ENCODE measurements at places on chromosomes 4 and X.

- no peak for DNase-seq
Measured at GRCh38 chr4:82851885-82852750, 38.8 kb downstream of the SEC31A start.

DNA sequence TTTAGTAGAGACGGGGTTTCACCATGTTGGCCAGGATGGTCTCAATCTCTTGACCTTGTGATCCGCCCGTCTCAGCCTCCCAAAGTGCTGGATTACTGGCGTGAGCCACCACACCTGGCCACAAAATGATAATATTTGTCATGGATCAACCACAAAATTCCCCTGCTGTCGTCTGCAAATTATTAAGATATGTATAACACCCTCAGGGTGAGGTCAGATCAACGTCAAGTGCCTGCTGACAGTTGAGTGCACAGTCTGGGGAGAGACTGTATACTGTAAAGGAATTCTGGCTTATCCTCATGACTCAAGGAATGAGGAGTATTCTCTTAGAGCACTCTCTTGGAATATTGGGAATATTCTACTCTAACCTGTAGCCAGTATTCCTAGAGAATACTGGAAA, 11.2 kb downstream of the EPGN start:
- no peak for DNase-seq

- DNase-seq, result no peak
Measured at GRCh38 chrX:20432048-20432447, 165.3 kb upstream of the RPS6KA3 start.

DNA sequence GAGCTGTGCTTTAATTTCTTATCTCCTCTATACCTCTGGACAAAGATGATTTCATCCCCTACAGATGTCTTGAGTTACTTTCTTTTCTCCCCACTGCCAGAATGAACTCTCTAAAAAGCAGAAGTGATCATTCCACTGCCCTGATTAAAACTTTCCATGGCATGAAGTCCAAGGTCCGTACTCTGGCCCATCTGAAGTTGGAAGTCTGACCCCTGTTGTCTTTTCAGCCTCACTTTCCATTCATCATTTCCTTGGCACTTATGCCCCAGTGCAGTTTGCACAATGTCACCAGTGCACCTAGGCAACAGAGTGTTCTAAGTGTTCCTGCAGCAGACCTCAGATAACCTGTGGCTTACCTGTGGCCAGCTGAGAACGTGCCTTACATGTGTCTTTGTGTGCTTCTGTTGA, 242.4 kb downstream of the FRAS1 start:
- DNase-seq, result no peak

- peak; percentile 10 for DNase-seq
Measured at GRCh38 chrX:110462957-110463356, 104.3 kb downstream of the RTL9 start.

- DNase-seq, result no peak
Measured at GRCh38 chr4:85358831-85359230, 116.1 kb upstream of the ARHGAP24 start.

DNA sequence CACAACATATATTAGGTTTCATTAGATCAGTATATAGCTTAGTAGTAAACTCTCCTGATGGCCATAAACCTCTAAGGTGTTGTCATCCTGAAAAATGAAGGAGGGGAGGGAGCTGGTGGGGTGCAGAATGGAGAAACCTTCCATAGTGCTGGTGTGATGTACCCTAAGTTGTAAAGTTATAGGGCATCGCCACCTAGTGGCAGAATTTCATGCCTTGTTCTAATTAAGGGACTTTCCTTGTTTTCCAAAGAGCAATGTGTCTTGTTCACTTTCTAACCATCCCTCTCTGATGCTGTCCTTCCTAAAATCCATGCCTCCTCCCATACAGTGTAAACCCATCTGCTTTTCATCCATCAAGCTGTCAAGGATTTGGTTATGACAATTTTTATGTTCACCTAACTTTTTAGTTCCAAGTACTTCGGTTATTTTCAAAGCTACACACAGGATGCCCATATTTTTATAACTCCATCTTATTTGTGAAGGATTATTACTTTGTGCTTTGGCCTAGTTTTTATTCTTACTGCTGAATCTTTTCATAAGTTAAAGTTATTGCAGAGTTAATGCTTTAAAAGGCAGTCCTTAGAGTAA, 4.5 kb downstream of the NBDY start:
- DNase-seq, result peak; percentile 4

DNA sequence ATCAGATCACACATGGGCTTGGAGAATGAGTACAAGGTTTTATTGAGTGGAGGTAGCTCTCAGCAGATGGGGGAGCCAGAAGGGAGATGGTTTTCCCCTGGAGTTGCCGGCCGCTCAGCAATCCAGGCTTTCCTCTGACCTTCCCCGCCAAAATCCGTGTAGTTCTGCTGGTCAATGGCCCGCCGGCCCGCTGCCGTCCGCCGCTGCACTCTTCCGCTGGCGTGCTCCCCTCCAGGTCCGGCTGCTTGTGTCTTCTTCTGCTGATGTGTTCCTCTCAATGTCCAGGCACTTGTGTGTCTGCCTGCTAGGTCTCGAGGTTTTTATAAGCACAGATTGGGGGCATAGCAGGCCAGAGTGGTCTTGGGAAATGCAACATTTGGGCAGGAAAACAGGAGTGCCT, 14.4 kb upstream of the MXRA5 start:
- DNase-seq, result no peak

- no peak for DNase-seq
Measured at GRCh38 chr4:1793496-1793840, 375 bp downstream of the FGFR3 start.

- DNase-seq, result peak; percentile 8
Measured at GRCh38 chrX:76555816-76556215, 128.3 kb downstream of the MAGEE1 start.

DNA sequence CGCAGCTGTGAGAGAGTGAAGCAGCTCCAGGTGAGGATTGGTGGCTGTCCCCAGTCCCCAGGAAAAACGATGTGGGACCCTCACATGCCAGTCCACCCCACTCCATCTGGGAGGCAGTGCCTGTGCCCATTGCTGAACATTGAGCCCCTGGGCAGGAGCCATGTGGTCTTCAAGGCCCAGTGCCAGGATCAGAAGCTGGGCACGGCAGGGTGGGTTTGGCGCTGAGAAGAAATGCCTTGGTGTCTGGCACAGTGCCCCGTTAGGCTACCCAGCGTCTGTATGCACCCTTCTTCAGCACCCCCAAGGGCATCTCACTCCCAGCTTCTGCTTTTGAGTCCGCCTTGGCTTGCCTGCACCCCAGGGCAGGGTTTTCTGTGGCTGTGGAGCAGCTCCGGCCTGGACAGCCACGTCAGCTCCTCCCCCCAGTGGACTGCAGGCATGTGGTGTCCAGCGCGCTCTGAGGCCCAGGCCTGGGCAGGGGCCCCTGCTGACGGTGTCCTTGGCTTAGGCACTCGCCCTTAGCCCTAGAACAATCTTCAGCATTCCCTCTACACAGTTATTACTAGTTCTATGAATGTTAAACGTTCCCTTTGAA, 28.6 kb downstream of the RGS12 start:
- no peak for DNase-seq

- DNase-seq, result peak; percentile 6
Measured at GRCh38 chr4:73776321-73776729, 36.0 kb downstream of the CXCL8 start.

GRCh38 chr4:153481478-153481877, 15.3 kb downstream of the TMEM131L start:
- no peak for DNase-seq

GRCh38 chrX:115622534-115622933, 61.6 kb downstream of the PLS3 start:
- no peak for DNase-seq

GRCh38 chr4:475962-476361, 23.0 kb downstream of the ZNF721 start:
- no peak for DNase-seq

DNA sequence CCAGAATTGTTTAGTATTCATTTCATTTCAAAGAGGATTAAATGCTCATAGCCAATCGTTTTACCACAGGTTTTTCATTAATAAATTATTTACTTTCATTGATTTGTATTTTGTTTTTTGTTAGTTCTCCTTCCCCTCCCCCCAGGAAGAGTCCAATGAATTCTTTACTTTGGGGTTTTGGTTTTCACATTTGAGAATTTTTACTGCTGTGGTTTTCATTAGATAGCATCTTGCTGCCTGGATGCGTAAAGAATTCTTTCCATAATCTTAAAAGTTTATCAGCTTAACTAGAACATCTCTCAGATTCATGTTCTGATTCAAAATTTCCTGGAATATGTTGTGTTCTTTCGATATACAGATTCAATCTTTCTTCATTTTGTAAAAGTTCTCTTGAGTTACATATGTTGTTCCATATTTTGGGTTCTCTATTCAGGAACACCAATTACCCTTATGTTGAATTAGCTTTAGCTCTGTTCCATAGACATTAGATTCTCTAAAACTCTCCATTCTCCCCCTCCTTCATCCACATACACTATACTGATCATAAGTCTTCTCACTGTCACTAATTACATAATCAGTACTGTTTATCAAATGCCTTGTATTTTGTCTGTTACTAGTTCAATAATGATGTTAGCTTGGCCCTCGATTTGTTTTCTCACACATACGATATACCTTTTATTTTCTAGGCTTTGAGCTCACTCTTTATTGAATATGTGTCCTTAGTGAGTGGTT, 184.4 kb downstream of the CAMK2D start:
- no peak for DNase-seq

- no peak for DNase-seq
Measured at GRCh38 chrX:69107231-69107739, 58.0 kb downstream of the PJA1 start.

GRCh38 chr4:110676241-110676640, 53.4 kb upstream of the PITX2 start:
- no peak for DNase-seq

GRCh38 chr4:104859601-104860237, 287.0 kb upstream of the TET2 start:
- DNase-seq, result no peak

DNA sequence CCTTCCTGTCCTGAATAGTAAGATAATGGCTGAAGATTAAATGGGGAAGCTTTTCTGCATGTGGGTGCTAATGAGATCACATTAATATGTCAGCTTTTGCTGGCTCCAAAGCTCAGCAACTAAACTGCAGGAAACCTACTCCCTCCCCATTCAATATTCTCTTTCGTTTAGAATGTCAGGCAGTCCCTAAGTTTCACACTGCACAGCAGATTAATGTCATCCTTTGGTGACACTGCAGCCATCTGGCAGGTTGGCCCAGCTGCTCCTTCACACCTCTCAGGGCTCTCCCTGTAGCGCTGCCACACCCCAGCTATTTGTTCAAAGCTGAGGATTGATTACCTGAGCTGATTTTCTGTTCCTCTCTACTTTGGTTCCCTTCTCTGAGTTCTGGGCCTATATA, 110.5 kb downstream of the KDR start:
- no peak for DNase-seq

DNA sequence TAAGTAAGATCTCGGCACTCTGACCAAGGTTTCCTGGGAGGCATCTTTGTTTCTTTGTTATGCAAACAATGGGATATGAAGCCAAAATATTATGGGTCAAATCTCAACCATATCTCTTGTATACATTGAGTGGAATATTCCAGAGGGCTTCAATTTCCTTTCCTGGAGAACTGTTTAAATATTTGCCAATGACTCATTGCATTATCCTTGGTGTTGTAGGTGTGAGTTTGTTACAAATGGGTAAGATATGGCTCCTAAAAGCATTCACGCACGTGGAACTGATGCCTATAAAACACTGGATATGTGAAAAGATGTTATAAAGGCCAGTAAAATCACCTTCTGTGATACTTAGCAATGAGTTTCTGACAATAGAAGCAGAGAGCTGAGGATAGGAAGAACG, 150.5 kb upstream of the WDR1 start:
- DNase-seq, result no peak

DNA sequence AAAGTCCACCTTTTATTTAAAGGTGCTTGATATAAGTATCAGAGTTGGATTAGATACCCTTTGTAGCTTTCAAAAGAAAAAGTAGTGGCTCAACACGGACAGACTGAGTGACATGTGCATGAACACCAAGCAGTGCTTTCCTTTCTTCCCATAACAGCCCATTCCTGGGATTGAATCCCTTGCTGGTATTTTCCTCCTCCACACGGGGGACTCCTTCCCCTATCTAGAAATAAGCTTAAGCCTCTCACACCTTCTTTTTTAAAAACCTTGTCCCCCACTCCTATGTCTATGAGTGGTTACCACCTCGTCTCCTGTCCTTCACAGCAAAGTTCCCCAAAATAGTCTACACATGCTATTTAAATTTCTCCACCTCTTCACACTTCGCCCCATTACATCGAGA, 5.1 kb downstream of the AP1S2 start:
- DNase-seq, result peak; percentile 8

GRCh38 chrX:67610282-67610681, 66.5 kb downstream of the AR start:
- DNase-seq, result no peak

DNA sequence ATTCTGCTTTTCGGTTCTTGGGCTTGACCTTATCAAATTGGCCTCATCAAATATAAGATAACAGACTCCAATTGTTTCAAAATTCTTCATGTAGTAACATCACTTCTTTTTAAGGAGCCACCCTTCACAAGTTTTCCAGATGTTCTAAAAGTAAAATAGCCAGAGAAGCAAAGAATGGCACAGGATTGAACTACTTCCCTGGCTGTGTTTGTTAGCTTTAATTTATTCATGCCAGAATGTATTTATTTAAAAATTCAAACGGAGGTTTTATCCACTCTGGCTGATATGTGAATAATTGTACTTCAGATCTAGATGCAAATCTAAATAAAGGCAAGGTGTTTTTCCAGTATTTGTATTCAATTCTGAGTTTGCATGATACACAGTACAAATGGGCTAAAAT, 581.3 kb upstream of the TENM3 start:
- DNase-seq, result no peak

GRCh38 chr4:3342182-3342854, 49.5 kb downstream of the RGS12 start:
- no peak for DNase-seq

GRCh38 chr4:5708449-5709206, at the start of gene EVC2:
TSS of gene EVC2 (minus strand) at chr4:5708559. CDS start at chr4:5708513, 46 bp downstream.
- DNase-seq, result no peak

DNA sequence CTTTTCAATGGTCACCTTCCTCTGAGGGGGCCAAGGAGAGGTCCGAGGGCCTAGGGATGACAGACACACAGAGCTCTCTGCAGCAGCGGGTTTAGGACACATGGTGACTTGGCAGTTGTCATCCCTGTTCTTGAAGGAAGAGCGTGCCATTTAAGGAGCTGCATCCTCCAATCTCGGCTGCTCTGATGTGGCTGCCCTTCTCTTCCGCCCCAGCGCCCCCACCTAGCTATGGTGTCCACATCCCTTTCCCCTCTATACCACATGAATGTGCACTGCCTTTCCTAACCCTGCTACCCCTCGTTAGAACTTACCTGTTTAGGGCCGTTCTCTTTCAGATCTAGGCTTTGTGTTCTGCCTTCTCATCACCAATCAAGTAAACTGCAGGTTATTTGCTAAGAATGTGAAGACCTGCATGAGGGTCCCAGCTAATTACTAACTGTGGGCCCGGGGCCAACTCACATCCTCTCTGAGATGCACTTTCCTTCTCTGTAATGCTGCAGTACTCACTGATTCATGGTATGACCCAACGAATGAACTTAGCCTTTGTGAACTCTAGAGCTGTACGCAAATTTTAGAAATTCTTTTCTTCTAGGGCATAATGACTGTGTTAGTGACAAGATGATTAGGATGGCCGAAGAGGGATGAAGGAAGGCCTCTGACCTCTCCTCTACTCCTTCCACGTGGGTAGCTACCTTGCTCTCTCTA, 38.2 kb downstream of the CHST7 start:
- DNase-seq, result no peak

- DNase-seq, result no peak
Measured at GRCh38 chr4:172707622-172708021, 461.0 kb upstream of the GALNT7 start.

- no peak for DNase-seq
Measured at GRCh38 chrX:21766101-21766500, 8.2 kb upstream of the SMPX start.
